SK-N-SH (cell line): ENCODE measurements at places on chromosomes 12 and 14. TPM values are rescaled to one million over a fixed set of nuclear protein-coding genes. Genes with fewer than 3 reads are reported as not detected.

- H3K27ac ChIP-seq = no peak overlapping the region
- no peak overlapping the region for H3K4me3 ChIP-seq
- H3K4me1 ChIP-seq = peaks cover 51% of the 10 kb centered on the region
- DNase-seq = no peak
Measured at GRCh38 chr14:68514608-68515194, 278.2 kb downstream of the ZFP36L1 start.

- H3K27me3 ChIP-seq = no peaks in the 10 kb centered on the region
- H3K4me1 ChIP-seq = no peaks in the 10 kb centered on the region
- no peak overlapping the region for H3K27ac ChIP-seq
- no peaks in the 10 kb centered on the region for H3K36me3 ChIP-seq
- DNase-seq = no peak
Measured at GRCh38 chr14:84591827-84592445, 938.0 kb upstream of the FLRT2 start.

GRCh38 chr12:9064201-9064814 is 51.4 kb downstream of the A2M start:
- no peaks in the 10 kb centered on the region for H3K27me3 ChIP-seq
- no peaks in the 10 kb centered on the region for H3K36me3 ChIP-seq

- H3K4me3 ChIP-seq = no peak overlapping the region
- no peak for DNase-seq
- no peaks in the 10 kb centered on the region; the same call in 1 of the 2 replicates for H3K4me1 ChIP-seq
Measured at GRCh38 chr12:28390761-28391385, 200.6 kb downstream of the CCDC91 start.

Gene SRP54
- 31.6 and 39.5 TPM in 2 replicates for polyA plus RNA-seq

Gene TMEM30B
- polyA plus RNA-seq = 0.13 and 0.15 TPM in 2 replicates

GRCh38 chr14:30295980-30296379 is 263.0 kb upstream of the G2E3 start:
- no peak overlapping the region for H3K27ac ChIP-seq
- H3K27me3 ChIP-seq = peaks cover 23% of the 10 kb centered on the region; the same call in 1 of the 2 replicates
- H3K36me3 ChIP-seq = no peaks in the 10 kb centered on the region
- DNase-seq = no peak
- no peaks in the 10 kb centered on the region for H3K4me1 ChIP-seq

Gene PIWIL1
- 0.03 and 0.05 TPM in 2 replicates for polyA plus RNA-seq

Gene CPNE6
- polyA plus RNA-seq = not detected in 2 replicates

DNA sequence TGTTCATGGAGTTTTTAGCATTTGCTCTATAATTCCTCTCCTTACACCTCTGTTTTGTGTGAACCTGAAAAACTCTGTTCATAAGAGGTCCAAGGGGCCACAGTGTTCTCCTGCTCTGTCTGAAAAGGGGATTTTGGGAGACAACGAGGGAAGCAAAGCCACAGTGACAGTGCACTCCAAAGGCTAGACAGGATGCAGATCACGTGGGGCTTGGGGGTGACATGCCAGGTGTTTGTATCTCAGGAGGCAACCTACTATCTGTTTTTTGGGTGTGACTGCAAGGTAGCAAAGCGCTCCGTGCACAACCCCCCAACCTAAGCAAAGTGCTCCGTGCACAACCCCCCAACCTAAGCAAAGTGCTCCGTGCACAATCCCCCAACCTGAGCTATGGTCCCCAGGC is 5.1 kb upstream of the CHD4 start:
- H3K4me1 ChIP-seq = peaks cover 45% of the 10 kb centered on the region
- peak overlapping the region; percentile 100 for H3K27ac ChIP-seq
- DNase-seq = no peak
- no peak overlapping the region for H3K4me3 ChIP-seq
- H3K27me3 ChIP-seq = no peaks in the 10 kb centered on the region
- no peaks in the 10 kb centered on the region for H3K36me3 ChIP-seq
